HepG2 (cell line): ENCODE measurements at places on chromosomes 12 and 14.

GRCh38 chr14:73452341-73453186, 5.8 kb downstream of the NUMB start:
- no peak for DNase-seq

DNA sequence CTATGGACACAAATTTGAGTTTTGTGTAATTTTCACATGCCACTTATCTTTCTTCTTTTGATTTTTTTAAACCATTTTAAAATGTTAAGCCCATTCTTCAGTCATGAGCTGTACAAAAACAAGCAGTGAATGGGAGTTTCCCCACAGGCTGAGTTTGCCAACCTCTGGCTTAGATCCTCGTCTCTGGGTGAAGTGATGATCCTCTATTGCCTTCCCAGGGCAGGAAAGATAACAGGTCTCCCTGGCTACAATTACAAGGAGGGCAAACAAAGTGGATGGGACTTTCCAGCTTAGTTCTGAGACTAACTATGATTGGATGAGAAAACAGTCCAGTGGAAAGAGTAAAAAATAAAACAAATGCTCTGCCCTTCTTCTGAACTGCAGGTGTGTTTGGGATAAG, 203.7 kb downstream of the SPTSSA start:
- no peak for DNase-seq

DNA sequence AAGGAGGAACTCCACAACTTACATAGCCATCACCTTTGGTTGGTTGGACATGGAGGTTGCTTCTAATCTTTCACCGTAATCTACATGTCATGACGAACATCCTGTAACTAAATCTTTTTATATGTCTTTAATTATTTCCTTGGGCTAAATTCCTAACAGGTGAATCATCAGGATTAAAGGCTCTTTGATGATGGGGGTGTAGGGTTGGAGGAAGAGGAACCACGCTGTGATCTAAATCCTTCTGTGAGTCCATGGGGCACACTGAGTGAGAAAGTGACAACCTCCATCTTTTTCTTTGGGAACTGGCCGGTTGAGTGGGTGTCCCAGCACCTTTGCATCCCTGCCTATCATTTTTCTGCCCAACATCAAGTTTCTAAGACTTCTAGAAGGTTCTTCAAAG, 31.1 kb upstream of the MAP1LC3B2 start:
- DNase-seq = no peak

DNA sequence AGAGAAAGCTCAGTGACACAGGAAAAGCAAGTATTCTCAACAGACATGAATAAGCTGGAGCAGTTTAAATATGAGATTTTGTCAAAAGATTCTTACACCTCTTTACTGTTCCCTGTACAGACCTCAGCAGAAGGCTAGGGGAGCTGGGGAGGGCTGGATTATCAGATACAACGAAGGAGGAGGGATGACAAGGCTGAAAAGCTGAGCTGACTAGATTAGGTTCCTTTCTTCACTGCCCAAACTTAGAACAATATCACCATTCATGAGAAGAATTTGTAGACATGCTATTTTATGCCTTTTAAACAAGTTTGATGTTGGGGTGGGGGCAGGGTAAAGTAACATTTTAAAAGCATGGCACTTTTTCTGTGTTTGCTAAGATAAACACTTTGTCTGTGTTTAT, 611.1 kb downstream of the AACS start:
- no peak for DNase-seq

- DNase-seq = no peak
Measured at GRCh38 chr14:24058951-24059475, 7.2 kb downstream of the CARMIL3 start.

- no peak for DNase-seq
Measured at GRCh38 chr12:92431146-92431545, 271.6 kb upstream of the PLEKHG7 start.
